ENCODE measurements at places on chromosomes 2 and 18. TPM values are rescaled to one million over a fixed set of nuclear protein-coding genes. Genes with fewer than 3 reads are reported as not detected.

The EVX2 gene
- total RNA-seq = not detected

The SLC11A1 gene
- total RNA-seq = 0.26 TPM

The KLHL41 gene
- 0.50 TPM for total RNA-seq

The RBM45 gene
- 12.7 TPM for total RNA-seq

The KCNJ3 gene
- total RNA-seq = not detected

The ALKAL2 gene
- not detected for total RNA-seq

The SKOR2 gene
- not detected for total RNA-seq

The ANKZF1 gene
- total RNA-seq = 13.8 TPM

The UGT1A5 gene
- total RNA-seq = not detected

The IL36B gene
- total RNA-seq = 0.17 TPM

The DNAJC27 gene
- total RNA-seq = 1.9 TPM

The CYP27A1 gene
- 0.14 TPM for total RNA-seq

The IL1B gene
- 0.15 TPM for total RNA-seq

The ANKRD53 gene
- total RNA-seq = not detected

The WIPF1 gene
- total RNA-seq = 25.2 TPM

The POTEI gene
- not detected for total RNA-seq

The ACOXL gene
- not detected for total RNA-seq

The IL1R2 gene
- 1.3 TPM for total RNA-seq

Measured in A549 treated with Mapracorat at 1 μM for 4 hours (cell line).